Neural progenitor cell (in vitro differentiated cells): ENCODE measurements at places on chromosomes 6 and 20.

DNA sequence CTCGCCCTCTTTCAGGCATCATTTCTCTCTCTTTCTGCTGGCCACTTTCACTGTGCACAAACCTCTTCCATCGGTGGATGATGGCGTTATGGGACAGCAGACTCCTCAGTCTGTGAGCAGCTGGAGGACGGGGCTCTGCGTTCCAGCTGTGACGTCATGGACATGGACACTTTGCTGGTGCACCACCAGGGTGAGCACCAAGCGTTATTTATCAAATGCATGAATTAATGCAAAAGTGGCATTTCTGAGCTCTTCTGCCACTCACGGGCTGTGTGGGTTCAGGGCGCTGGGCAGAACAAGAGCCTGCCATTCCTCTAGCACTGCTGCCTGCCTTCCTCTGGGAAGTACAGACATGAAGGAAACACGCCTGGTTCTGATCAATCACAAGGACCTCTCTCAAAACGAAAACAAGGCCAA is 82.9 kb upstream of the MPC1 start:
- no peak for DNase-seq

DNA sequence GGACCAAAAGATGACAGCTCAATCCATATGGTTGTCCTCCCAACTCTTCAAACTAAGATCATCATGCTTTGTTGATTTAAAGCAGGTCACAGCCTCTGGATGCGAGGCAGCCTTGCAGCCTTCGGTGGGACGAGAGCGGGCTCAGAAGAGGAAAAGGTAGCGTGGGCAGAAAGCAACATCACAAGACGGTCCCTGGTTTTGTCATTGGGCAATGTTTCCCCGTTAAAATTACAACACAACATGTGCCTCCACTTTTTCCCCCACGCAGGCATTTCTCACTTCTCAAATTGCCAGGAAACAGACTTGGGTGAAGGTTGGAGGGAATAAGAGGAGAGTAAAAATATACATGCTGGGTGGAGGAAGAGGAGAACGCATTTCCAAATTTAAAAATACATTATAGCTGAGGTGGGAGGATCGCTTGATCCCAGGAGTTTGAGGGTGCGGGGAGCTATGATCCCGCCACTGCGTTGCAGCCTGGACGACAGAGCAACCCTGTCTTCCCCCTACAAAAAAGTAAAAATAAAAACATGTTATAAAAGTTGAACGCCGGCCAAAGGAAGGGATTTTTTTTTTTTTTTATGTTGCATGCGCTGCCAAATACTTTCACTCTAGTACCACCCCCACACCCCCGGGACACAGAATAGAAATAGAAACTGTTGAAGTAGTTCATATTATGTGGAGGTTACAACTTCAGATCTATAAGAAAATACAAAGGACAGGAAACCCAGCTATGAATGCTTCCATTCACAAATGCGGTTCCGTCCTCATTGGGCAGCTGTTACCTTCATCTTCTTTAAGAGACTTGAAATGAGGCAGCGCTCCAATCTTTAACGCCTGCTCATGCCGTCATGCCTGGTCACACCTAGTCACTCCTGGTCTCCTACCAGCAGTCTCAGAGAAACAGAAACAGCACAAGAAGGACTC is 13.9 kb upstream of the NAA20 start:
- DNase-seq: no peak

GRCh38 chr6:6315660-6316059 is 4.8 kb downstream of the F13A1 start:
- peak; percentile 68 for DNase-seq

- DNase-seq: peak; percentile 74
Observed at GRCh38 chr20:64053841-64054661, 4.6 kb upstream of the SOX18 start.

DNA sequence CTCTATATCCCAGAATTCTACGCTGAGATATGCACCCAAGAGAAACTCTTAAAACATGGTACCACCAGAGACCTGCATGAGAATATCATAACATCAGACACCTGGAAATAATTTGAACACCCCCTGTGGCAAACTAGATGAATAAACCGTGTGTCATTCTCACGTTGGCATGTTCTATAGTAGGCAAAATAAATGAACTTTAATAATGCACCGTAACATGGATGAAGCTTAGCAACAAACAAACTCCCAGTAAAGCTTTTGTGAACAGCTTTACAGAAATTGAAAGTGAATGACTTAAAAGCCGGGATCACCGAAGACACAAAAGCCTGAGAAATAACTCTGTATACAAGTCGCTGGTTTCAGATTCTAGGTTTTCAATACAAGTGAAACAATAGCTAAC is 1166.8 kb upstream of the CITED2 start:
- no peak for DNase-seq

GRCh38 chr20:15951658-15952057 is 621.6 kb downstream of the KIF16B start:
- DNase-seq: no peak

- DNase-seq: no peak
Observed at GRCh38 chr6:2412731-2413130, 167.3 kb upstream of the GMDS start.

DNA sequence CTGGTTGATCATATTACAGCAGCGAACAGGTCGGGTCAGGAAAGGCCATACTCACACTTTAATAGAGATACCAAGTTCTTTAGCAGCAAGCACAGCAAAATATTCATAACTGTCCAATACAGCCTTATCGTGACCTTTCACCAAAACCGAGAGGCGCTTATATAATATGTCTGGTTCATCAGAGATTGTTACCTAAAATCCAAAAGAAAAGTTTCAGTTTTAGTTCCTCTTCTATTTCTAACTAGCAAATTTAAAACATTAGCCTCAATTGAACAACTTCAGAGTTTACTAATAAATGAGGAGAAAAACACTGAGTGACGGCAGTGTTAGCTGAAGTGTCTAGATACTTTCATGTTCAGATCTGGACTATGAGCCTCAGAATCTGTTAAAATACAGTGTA is 5.9 kb downstream of the MRPS10 start:
- DNase-seq: no peak

DNA sequence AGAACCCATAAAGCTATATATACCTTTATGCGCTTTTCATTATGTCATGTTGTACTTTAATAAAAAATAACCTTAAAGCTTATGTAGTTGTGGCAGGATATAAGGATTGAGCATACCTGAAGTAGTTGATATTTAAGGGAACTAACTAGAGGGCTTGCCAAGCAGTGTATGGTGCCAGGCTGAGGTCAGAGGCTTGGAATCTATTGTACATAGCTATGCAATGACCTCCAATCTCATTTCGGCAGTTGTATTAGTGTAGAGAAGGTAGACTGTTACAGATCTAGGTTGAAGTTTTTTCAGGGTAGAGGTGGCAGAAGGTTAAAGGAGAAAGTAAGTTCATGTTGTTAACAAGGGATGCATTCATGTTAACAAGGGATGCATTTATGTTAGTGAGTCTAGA is 397.7 kb upstream of the HS3ST5 start:
- no peak for DNase-seq

DNA sequence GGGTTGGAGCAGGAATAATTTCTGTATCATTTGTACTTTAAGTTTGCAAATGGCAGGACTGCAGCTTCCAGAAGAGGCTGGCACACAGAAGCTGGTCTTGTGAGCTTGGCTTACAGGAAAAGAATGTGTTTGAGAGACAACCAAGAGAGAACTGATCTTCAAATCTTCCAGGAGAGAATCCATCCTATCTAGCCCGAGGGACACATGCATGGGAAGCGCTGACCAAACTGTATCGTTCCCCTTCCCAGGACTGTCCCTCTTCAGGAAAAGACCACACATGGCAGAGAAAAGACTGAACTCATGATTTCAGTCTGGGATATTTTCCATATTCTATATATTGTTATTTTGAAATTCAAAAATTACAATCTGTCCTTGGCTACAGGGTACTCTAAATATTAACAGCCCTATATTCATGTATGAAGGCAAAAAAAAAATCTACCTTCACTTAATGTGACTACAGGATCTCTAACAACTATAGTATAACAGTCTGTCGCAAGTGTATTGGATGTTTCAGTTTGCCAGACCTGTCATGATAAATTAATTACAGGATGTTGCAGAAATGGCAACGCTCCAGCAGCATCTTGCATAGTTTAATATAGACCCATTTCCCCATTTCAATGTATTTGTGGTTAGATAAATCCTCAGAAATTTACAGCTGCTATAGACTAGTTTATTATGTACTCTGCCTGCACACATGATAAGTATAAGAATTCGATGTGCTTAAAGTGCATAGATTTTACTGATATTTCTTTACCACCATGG is 99.4 kb downstream of the MYB start:
- no peak for DNase-seq

- DNase-seq: no peak
Observed at GRCh38 chr20:22720206-22720605, 135.8 kb upstream of the FOXA2 start.

DNA sequence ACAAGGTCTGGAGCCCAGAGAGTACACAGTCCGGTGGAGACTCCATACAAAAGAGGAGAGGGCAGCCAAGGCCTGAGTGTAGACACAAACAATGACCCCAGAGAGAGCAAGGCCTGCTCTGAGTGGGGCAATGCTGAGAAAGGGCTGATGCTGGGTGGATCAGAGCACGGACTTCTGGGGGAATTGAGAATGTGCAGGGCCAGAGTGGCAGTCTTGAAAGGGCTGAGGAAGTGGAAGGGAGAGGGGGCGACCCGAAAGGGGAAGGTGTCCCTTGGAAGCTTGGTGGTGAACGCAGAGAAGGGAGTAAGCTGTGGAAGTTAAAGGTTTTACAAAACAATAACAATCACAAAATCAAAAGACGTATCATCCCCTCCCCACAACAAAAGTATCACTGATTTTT is 12.0 kb upstream of the GRM4 start:
- no peak for DNase-seq

GRCh38 chr6:19408331-19408730 is 428.8 kb upstream of the ID4 start:
- no peak for DNase-seq

DNA sequence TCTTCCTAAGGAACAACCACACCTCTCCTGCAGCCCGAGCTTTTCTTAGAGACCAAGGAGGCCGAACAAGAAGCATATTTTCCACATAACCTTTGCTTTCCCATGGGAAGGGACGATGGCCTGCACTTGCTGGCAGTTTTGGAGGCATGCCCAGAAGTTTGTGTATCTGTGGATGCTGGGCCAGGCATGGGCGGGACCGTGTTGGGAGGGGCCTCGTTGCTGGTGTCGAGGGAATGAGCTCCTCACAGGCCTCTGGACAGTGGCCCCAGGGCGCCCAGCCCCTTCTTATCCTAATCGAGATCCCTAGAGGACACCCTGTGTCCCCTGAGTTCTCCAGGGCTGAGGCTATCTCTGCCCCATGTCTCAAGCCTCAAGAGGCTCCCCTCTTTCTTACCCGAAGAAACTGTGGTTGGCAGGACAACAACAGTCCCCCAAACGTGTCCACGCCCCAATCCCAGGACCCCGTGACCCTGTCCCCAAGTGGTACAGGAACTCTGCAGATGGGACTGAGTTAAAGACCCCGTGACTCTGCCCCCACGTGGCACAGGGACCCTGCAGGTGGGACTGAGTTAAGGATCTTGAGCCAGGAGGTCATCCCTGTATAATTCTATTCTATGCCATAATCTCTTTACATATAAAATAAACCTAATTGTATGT is 99.5 kb upstream of the BHLHE23 start:
- DNase-seq: no peak

DNA sequence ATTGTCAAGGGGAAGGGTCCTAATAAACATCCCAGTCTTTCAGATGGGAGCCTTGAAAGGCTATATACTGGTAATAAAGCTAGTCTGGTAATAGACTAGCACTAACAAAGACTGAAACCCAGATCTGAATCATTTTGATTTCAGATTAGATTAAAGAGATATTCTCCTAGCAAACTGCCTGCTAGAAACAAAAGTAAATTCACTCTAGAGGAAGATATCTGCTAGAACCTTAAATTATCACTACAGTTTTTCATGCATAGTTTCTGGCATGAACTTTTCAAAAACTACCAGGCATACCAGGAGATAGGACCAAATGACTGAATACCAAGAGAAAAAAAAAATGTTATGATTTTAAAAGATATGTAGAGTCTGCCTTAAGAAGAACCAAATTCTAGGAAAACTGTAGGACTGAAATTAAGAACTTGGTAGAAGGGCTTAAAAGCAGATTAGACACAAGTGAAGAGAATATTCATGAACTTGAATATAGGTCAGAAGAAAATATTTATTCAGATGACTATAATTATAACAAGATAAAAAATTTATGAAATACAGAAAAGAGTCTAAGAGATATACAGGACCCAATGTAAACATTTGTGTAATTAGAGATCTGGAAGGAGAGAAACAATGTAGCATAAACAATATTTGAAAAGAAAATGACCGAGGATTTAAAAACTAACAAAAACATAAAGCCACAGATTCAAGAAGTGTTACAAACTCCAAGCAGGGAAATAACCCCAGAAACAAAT is 141.6 kb downstream of the FOXO3 start:
- DNase-seq: no peak

- no peak for DNase-seq
Observed at GRCh38 chr6:170276369-170277057, 14.4 kb downstream of the DLL1 start.

- peak; percentile 56 for DNase-seq
Observed at GRCh38 chr6:1611572-1612298, 2.0 kb downstream of the FOXC1 start.

DNA sequence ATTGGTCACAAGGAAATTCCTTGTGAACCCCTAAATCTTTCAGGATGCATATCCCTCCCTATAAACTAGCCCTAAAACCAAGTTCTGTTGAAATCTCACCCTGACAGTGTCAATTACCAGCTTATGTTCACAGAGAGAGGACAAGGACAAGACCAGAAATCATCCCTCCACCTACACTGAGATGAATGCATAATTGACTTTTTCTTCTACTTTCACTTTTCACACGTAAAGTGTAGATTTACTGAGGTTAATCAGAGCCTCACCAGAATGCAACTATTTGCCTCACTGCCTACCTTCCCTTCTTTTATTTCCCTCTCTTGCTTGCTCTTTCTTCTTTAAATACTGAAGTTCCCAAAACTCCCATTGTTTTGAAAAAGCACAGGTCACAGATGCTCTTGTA is 15.3 kb upstream of the NKAIN2 start:
- DNase-seq: no peak

DNA sequence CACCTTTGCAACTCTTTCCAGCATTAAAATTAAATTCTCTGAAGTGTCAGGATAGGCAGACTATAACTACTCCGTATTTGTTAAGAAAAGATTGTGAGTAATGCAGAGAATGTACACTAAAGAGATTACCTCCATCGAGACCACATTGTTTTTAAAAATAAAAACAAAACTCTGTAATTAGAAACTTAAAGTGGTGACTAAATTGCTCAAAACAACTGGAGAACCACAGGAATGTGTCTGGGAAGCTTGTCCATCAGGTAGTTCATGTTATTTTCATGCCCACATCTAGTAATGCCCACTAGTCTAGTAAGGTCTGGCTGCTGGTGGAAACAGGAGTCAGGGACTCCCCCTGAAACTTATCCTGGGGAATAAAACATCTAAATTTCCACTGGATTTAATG is 103.0 kb upstream of the FOXQ1 start:
- DNase-seq: no peak

DNA sequence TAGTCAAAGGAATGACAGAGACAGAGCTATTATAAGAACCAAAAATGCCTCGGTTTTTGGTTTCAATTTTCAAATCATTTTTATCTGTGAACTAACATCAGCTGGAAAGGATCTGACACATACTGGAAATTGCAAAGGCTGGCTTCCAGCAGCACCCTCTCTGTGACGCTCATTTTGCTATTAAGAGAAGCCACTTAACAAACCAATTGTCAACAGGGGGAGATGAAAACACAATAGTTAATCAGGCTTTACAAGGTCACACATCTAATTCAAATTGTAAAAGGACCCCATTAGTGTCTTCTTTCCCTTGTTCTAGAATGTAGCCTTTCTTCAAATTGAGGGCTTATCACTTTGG is 160.5 kb downstream of the TFAP2B start:
- DNase-seq: peak; percentile 25
